NCI-H1105 treated with DMSO at 0.1 percent for 48 hours (cell line): ENCODE measurements at places on chromosomes 1 and 21.
A peak's percentile ranks its signal among the peaks of the same experiment; 100 is the strongest.

DNA sequence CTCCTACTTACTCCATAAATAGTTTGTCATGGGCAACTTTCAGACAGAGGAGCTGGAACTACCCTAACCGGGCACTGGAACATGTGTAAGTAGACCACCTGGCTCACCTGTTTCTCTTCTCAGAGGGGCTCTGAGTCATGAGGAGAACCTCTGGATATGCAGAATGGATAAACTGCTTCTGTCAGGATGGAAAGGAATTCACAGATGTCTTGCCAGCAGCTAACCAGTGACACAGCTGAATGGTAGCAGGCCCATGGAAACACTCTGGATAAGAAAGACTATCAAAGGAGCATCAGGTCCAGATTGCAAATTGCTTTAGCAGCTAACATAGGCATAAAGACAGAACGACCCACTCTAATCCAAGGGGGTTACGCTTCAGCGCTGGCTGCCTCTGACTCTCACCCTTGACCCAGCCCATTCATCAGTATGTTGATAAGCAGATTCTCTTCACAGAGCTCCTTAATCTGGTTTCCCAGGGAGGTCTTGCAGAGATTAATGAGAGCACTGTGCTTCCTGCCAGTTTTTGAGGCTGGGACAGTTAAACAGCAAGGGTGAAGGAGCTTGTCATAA, 54.2 kb downstream of the HIVEP3 start:
- DNase-seq, result no peak

DNA sequence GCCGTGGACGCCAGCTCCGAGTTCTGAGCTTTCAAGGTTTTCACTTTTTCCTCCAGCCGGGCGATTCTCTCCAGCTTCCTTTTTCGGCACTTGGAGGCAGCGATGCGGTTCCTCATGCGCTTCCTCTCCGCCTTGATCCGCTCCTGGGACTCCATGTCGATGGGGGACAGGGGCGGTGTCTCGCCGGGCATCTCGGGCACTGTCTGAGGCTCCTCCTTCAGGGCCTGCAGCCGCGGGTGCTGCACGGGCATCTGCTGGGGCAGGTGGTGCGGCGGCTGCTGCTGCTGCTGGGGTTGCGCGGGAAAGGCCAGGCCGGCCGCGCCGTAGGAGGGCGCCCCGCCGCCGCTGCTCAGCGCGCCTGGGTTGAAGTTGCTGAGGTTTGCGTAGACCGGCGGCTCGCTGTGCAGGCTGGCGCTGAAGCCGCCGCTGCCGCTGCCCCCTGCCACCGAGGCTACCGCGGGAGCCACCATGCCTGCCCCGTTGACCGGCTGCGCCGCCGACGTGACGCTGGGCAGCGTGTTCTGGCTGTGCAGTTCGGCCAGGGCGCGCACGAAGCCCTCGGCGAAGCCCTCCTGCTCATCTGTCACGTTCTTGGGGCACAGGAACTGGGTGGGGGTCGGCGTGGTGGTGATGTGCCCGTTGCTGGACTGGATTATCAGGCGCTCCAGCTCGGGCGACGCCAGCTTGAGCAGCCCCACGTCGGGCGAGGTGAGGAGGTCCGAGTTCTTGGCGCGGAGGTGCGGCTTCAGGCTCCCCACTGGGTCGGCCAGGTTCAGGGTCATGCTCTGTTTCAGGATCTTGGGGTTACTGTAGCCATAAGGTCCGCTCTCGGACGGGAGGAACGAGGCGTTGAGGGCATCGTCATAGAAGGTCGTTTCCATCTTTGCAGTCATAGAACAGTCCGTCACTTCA, 1.4 kb downstream of the JUN start:
- DNase-seq, result peak; percentile 64

- DNase-seq, result peak; percentile 12
Observed at GRCh38 chr1:160777486-160778089, 18.4 kb upstream of the LY9 start.

- no peak for DNase-seq
Observed at GRCh38 chr1:107534632-107535031, 393.8 kb downstream of the NTNG1 start.

DNA sequence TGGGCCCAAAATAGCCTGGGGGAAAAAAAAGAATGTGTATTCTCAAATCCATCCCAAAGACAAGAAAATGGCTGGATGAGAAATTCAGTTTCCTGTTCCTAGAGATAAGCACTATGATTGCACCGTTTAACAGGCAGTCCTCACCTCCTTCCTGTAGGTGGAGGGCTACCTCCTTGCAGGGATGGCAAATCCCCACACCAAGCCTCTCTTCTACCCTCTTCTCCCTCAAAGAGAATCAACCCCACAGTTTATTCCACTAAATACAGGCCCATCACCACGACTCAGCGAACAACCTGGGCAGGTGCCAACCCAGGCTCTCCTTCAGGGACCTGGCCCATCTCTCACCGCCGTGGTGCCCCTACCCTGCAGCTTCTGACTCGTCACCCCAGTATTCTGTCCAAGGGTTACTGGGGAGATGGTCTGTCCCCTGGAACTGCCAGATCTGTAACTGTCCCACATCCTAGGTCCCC, 3.4 kb upstream of the CHD5 start:
- DNase-seq, result no peak

DNA sequence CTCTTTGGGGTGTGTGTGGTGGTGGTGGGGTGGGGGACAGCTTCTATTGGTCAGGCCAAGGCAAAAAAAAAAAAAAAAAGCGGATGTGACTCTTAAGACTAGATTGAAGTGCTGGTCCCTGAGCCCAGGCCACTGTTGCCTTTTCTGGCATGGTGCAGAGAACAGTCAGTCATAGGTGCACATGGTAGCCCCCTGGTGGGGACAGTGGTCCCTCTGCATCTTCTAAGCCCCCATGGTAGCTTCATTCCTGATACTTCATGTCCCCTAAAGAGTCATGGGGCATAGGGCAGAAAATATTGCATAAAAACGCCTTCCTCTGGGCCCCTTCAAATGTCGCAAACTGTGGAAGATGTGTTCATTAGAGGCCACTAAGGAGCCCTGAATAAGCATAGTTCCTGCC, 371.8 kb downstream of the NPHP4 start:
- peak; percentile 3 for DNase-seq

- peak; percentile 31 for DNase-seq
Observed at GRCh38 chr1:112508278-112509004, at the start of gene WNT2B. TSS of gene WNT2B (plus strand) at chr1:112508965. CDS start at chr1:112509263, 298 bp downstream.

GRCh38 chr1:200452850-200453552, 43.2 kb upstream of the ZNF281 start:
- no peak for DNase-seq

DNA sequence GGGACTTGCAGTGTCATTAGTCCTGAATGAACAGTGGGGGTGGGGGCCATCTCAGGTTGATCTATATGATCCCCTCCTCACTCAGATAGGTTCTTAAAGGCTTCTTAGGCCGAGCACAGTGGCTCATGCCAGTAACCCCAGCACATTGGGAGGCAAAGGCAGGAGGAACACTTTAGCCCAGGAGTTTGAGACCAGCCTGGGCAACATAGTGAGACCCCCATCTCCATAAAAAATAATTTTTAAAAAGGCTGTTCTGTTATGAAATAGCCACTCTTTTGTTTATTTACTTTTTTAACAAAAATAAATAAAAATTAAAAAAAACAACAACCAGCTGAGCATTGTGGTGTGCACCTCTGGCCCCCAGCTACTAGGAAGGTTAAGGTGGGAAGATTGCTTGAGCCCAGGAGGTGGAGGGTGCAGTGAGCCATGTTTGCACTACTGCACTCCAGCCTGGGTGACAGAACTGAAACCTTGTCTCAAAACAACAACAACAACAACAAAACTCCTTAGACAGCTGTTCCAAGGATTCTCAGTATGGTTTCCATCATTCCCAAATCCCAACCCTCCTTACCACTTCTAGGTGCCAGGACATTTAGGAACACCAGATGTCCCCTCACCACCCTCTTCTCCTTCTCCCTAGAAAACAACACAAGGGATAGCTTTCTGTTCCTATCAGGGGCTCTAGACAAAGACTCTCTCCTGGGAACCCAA, 2.0 kb upstream of the TRAPPC3 start:
- DNase-seq, result no peak

GRCh38 chr21:31903896-31904295, 31.1 kb downstream of the HUNK start:
- DNase-seq, result no peak
